Activated T-helper 1 cell treated with Interleukin-2 at 50 U/mL for 16 hours (primary cell): ENCODE measurements at places on chromosomes 7 and 10.

DNA sequence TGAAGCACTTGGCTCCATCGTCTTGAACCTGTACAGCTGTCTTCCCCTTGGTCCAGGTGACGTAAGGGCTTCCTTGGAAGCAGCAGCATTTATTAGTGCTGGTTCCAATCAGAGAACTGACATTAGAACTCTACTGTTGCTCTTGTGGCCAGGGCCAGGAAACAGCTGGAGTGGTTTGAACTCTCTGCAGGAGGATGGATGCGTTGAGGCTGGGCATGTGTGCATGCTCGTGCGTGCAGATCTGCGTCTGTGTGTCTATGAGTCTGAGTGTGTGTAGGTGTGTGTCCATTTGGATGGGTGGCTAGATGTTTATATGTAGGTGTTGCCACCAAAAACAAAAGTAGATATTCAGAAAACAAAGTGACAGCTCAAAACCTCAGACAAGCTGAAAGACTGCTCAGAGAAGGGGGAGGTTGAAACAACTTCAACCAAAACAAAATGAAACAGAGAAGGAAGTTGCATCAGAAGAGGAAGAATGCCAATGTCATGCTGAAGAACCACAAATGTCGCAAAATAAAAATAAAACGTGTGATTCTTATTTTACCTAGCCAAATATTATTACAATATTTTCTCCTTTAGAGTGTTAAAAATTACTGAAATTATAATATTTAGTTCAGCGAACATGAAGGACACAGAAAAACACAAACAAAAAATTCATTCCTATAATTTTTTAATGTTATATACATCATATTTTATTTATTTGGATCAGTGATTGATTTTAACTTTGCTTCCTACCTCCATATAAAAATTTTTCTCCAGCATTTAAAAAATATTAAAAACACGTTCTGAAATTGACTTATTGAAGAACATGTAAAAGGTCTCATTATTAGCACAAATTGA is 96.1 kb upstream of the MKLN1 start:
- DNase-seq, result peak; percentile 31

DNA sequence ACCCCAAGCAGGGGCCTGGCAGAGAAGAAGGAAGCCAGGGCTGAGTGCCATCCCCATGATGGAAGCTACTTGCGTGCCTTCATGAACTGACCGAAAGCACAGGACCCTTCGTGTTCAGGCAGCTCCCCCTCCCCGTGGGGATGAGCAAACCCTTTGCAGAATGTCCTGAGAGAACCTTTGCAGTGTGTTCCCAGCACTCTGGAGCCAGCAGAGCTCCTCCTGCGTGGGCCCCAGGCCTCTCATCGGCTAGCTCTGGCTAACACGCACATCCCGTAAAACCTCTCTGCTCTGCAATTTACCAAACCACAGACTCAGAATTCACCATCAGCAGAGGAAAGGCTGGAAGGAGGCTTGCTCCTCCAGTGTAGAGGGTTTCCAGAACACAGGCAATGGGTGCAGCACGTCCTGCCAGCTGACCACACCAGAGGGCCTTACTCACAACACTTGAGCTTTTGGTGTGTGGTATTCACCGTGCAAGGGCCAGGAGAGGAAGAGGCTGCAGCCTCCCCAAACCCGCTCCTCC is 3.1 kb downstream of the SH3PXD2A start:
- no peak for DNase-seq

GRCh38 chr10:105597312-105597711 is 956.2 kb downstream of the SORCS3 start:
- DNase-seq, result no peak

- DNase-seq, result no peak
These were observed 161.7 kb downstream of the USP6NL start for GRCh38 chr10:11449761-11450160.
